CD8-positive, alpha-beta memory T cell (primary cell): ENCODE measurements at places on chromosomes 2 and 18. TPM values are rescaled to one million over a fixed set of nuclear protein-coding genes. Genes with fewer than 3 reads are reported as not detected.
A peak's percentile ranks its signal among the peaks of the same experiment; 100 is the strongest.

GRCh38 chr2:149164827-149165226 is 126.3 kb downstream of the LYPD6B start:
- DNase-seq: no peak

DNA sequence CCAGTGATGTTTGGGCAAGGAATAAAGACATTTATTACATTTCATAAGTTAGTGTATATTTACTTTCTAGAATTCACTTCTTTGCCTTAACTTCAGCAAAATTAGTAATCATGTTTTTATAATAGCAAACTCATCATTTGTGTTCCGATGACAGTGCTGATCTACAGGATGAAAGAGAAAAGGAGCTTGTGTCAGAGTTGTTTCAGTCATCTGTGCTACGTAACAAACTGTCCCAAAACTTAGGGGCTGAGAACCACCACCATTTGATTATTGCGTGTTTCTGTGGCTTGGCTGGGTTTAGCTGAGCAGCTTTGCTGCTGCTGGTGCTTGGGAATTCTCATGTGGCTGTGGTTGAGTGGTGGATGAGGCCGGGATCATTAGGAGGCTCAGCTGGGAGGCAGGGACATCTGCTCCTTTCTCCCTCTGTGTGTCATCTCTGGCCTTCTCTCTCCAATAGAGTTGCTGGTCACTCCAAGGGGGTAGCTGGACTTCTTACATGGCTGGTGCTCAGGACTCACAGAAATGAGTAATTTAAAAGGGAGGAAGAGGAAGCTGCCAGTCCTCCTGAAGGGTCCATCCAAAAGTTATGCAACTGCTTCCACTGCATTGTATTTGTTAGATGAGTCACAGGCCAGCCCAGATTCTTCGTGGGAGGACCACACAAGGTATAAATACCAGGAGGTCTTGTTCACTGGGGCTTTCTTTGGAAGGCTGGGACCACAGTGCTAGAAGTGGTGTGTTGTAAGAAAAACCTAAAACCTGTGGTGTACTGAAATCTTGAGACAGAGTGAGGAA is 43.4 kb upstream of the HAAO start:
- no peak for DNase-seq

DNA sequence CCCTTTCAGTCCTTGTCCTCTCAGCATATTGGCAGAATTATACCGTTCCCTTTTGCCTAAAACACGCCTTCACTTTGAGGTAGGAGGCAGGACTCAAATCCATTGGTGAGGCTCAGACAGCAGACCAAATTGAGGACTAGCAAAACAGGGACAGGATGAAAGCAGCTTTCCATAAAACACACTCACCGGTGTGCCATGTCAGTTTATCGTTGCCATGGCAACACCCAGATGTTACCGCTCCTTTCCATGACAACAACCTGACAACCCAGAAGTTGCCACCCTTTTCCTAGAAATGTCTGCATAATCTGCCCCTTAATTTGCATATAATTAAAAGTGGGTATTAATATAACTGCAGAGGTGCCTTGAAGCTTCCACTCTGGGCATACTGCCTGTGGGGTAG is 730.4 kb downstream of the METTL4 start:
- DNase-seq: no peak

DNA sequence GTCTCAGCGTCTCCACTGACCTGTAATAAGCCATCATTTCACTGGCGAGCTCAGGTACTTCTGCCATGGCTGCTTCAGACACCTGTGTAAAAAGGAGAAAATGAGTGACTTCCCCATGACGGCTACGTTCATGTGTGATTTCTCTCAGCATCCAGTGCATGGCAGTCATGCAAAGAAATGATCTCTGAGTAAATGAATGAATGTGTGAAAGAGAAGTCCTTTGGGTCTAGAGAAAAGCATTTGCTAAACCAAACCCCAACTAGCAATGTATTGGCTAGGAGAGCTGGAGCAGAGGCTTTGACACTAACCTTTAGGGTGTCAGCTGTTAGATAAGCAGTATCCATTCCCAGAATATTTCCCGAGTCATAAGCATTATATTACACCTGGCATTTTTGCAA is 417 bp downstream of the IL1B start:
- DNase-seq: no peak

DNA sequence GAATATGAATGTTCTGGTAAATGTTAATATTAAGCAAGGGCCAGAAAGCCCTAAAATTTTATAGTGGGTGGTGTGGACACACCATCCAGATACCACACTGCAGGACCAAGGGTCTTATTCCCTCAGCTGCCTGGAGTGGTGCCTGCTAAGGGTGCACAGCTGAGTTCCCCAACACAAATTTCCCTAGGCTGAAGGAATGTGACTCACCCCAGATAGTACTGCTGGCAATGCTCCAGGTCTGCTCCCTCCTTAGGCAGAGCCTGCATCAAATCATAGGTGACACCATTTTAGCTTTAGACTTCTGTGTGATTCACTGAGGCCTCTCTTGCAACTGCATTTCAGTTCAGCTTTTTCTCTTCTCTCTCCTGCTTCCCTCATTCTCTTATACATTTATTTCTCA is 321.1 kb downstream of the SATB2 start:
- no peak for DNase-seq

DNA sequence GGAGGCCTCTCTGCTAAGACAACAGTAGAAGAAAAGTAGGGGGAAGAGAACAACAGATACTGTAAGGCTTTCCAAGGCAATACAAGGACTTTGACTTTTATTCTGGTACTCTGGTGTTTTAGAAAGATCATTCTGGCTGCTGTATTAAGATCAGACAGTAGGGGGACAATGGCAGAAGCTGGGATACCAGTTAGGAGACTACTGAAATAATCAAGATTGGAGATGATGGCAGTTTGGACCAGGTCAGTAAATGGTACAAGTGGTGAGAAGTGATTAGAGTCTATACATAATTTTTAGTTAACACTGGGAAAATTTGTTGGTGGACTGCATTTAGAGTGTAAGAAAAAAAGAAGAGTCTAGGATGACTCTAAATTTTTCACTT is 139.7 kb downstream of the ROCK1 start:
- DNase-seq: peak; percentile 12

GRCh38 chr2:2332381-2332780 is 1.3 kb upstream of the MYT1L start:
- no peak for DNase-seq

DNA sequence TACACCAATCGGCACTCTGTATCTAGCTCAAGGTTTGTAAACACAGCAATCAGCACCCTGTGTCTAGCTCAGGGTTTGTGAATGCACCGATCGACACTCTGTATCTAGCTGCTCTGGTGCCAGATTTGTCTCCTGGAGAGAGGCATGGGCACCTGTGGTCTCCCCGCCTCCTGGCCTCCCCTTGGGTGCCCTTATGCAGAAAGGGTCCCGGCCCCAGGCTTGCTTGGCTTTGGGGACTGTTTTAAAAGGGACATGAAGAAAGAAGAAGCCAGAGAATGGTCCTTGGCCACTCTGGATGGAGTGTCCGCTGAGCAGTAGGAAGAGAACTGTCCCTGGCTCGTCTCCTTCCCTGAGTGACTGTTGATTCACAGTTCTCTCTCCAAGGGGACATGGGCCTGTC is 11.5 kb upstream of the ALPP start:
- DNase-seq: peak; percentile 33

TXNL1 gene
- 57.1 TPM for polyA plus RNA-seq

TOGARAM2 gene
- polyA plus RNA-seq: 2.5 TPM

SCN2A gene
- not detected for polyA plus RNA-seq

ATP6V1B1 gene
- polyA plus RNA-seq: not detected

MTX2 gene
- polyA plus RNA-seq: 21.6 TPM

IL36RN gene
- polyA plus RNA-seq: not detected

KCNE4 gene
- not detected for polyA plus RNA-seq
